ENCODE measurements at places on chromosomes 7 and 10.

GRCh38 chr10:71966046-71967004 lies 2.1 kb downstream of the CHST3 start:
- DNase-seq = no peak

DNA sequence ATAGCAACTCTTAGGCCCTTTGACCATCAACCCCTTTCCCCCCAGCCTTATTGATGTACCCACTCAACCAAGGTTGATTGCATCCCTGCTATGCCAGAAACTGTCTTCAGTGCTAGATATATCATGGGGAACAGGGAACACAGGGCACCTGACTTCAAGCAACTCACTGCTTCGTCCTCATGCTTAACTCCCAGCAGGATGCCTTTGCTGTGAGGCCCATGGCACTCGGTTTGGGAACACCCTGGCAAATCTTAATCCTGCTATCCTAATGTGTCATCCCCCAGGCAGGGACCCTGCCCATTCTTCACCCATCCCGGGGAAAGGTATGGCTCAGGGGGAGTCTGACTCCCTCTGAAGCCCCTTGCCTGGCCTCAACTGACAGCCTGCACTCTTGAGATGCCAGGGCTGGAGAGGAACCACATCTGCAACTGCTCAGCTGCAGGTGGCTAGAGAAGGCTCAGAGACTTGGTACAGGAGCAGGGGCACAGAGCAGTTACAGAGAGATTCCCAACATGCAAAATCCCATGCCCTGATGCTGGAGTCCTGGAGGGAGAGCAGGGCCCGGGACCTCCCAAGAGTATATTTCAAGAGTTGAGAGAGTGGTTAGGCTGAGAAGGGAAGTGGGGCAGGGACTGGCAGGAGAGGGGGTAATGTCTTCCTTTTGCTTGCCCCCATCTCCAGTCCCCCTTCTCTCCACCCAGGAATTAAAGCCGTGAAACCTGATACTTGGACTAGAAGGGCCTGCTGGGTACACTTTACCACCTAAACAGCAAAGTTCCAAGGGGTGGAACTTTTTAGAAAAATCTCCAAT lies 2.4 kb upstream of the UNC5B start:
- DNase-seq = no peak

GRCh38 chr7:2906197-2906931 lies 62.3 kb upstream of the GNA12 start:
- DNase-seq = no peak

GRCh38 chr7:86785641-86786040 lies 141.9 kb downstream of the GRM3 start:
- DNase-seq = no peak

GRCh38 chr10:113515161-113515560 lies 37.7 kb upstream of the HABP2 start:
- no peak for DNase-seq

GRCh38 chr10:14838582-14839304 lies 637 bp downstream of the HSPA14 start:
- peak; percentile 1 for DNase-seq

- no peak for DNase-seq
Measured at GRCh38 chr7:140899883-140900282, 24.8 kb downstream of the BRAF start.

DNA sequence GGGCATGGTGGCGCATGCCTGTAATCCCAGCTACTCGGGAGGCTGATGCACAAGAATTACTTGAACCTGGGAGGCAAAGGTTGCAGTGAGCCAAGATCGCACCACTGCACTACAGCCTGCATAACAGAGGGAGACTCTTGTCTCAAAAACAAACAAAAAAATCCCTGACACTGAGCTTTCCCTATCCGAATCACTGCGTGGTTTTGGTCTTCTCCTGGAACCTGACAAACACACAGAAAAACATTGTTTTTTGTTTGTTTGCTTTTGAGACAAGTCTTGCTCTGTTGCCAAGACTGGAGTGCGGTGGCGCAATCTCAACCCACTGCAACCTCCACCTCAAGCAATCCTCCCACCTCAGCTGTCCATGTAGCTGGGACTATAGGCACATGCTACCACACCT lies 50.4 kb upstream of the PTPRN2 start:
- no peak for DNase-seq

- DNase-seq = no peak
Measured at GRCh38 chr10:71521504-71522441, 125.1 kb downstream of the CDH23 start.

GRCh38 chr7:94295850-94296249 lies 98.8 kb upstream of the COL1A2 start:
- no peak for DNase-seq
